Fibroblast of skin of right quadriceps (primary cell): ENCODE measurements at places on chromosomes 3 and 15.

GRCh38 chr15:88447206-88447605 lies 20.0 kb downstream of the MRPL46 start:
- DNase-seq = no peak

- DNase-seq = peak; percentile 66
Measured at GRCh38 chr3:99332718-99333117, 305.7 kb upstream of the COL8A1 start.

DNA sequence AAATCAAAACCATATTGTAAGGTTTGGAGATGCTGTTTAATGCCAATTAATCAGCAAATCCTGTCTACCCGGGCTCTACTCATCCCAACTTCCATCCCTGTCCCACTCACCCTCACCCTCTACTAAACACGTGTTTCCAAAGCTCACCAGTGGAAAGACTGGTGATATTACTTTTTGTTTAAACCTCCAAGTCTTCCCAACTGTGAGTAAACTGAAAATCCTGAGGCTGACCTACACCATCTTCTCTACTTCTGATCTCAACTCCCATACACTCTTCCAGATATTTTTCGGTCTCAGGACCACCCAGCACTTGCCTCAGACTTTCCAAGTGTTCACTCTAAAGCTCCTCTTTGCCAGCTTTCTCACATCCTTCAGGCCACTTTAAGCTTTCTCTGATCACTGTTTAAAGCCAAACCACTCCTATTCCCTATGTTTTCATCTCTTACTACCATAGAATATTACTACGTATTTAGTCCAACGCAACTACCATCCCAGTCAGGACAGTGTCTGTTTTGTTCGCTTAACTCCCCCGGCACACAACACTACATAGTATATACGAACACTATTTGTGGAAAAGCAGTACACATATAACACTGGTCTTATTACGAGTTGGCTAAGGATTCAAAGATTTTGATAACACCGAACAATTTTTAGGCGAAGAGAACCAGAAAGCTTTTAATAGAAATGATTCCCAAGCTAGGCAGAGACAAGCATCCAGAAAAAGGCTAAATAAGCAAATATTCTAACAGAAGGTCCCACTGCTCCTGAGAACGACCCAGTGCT lies 684 bp downstream of the RPL4 start:
- DNase-seq = no peak

- peak; percentile 70 for DNase-seq
Measured at GRCh38 chr3:24513463-24513862, 18.8 kb upstream of the THRB start.

GRCh38 chr3:137171834-137172603 lies 214.2 kb downstream of the IL20RB start:
- DNase-seq = no peak

- no peak for DNase-seq
Measured at GRCh38 chr15:51971032-51971374, 575 bp downstream of the LEO1 start.

GRCh38 chr3:163878396-163878795 lies 1199.9 kb downstream of the SI start:
- DNase-seq = no peak

DNA sequence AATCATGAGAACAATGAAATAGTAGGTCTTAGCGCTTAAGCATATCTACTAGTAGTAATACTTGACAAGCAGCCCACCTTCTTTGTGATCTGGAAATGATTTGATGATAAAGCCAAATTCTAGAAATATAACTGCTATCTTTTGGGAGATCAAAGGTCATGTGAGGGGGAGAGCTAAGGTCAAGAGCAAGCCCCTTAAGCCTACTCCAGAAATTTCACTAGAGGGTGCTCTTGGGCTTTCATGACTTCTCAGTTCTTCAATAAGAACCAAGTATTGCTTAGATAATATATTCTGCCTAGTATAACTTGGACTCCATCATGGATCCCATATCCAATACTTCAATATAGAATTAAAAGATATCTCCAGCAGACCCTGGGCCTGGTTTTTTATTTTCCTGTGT lies 319.6 kb downstream of the ZBTB20 start:
- peak; percentile 40 for DNase-seq

GRCh38 chr3:40780291-40780924 lies 255.6 kb downstream of the ZNF621 start:
- peak; percentile 10 for DNase-seq

DNA sequence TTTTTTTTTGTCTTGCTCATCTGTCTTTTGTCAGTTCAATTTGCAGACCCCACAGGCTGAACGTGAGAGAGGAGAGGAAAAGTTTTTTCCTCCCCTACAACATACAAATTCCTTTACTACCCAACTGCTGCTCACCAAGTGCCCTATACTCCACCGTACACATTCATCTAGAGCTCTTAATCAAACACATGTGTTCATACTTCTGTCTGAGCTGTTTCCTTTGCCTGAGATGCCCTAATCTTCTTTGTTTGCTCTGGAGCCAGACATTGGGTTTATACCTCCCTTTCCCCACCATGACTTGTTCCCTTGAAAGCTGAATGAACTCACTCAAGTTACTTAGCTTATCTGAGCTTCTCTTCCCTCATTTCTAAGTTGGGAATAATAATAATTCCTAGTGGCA lies 122.7 kb upstream of the RASGRP1 start:
- peak; percentile 85 for DNase-seq

DNA sequence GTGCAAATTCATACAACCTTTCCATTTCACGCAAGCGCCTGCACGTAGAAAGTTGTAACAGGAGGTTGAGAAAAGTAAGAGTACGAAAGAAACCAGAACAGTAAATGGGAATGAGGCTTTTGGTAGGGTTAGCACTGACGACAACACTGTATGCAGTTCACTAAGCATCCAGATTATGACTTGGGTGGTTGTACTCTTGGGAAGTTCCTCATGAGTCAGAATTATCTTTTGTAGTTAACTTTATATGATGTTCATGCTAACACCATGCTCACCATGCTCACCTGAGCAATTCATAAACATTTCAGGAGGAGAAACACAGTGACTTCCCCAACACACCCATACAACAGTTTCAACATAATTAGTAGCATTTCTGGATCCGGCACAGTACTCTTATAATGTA lies 3.0 kb upstream of the LPP start:
- DNase-seq = no peak

- DNase-seq = no peak
Measured at GRCh38 chr3:184050217-184050847, 2.5 kb upstream of the HTR3C start.

DNA sequence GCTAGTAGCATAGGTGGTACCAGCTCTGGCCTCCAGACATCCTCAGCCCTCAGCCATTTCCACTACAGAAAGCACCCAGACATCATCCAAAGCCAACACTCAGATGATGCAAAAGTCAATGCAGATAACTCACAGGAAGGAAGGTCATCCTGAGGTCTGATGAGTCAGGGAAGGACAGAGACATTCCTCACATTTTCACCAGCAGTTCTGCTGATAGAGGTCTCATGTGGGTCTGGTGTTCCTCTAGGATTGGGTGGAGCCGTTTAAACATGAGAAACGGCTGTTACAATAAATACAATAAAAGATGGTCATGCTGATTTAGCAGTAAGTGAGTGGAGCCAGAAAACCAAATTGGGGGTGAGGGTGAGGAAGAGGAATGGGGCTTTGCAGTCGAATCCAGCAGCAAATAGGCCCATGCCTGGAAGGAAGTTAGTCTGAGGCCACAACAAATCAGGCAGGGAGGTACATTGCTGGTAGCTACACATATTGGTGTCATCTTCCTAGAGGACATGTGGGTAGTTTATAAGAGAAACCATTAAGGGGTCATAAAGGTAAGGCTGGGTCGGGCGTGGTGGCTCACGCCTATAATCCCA lies 33.3 kb upstream of the FLNB start:
- peak; percentile 99 for DNase-seq

DNA sequence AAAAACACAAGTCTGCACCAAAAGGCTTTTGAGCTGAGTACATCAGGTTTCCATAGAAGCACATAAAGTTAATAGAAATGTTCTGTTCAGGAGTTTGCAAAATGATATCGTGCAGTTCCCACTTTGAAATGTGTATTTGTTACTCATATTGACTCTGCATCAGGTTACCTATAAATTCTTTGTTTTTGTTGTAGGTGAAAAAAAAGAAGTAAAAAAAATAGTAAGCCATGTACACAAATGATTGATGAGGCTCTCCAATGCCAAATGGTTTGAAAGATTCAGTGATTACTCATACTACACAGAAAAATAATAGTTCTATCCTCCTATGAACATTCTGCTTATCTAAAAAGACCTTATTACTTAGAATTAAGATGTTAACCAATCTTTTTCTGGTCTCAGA lies 287.3 kb upstream of the MME start:
- no peak for DNase-seq

DNA sequence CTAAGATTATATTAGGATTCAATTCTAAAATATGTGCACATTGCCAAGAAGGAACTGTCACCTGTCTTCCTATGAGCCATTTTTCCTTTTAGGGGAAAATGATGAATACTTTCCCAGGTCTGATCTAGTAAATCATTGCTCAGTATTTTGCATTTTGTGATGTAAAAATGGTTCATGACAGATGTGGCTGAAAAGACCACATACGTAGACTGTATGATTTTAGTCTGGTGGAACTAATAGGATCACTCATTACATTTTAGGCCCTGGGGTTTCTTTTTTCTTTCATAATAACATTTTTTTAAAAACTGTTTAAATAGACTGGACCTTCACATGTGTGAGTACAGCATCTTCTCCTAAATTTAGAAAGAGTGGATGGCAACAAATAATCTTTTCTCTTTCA lies 201.7 kb upstream of the MLF1 start:
- DNase-seq = no peak

GRCh38 chr15:94411285-94411684 lies 179.9 kb downstream of the MCTP2 start:
- DNase-seq = no peak

DNA sequence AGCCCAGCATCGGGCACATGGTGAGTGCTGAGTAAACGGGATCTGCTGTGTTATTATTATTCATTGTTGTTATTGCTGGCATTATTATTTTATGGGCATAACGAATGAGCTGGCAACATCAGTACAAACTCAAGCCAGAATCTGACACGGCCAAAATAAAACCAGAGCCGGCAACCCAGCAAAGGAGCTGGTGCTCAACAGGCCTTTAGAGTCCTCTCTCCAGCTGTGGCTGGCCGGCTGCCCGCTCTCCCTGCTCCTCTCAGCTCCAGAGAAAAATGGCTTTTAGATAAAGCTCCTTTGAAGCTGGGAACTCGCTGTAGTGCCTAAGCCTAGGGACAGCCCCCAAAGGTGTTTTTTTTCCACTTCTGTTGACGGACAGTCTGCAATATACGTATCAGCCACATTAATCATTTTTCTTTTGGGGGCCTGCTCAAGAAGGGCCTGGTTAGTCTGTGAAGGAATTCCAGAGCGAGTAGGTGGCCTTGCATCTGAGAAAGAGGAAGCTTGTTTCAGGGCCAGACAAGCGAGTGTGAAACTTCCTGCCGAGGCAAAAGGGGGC lies 193.9 kb upstream of the UBE2E1 start:
- DNase-seq = peak; percentile 72

- no peak for DNase-seq
Measured at GRCh38 chr15:88106074-88106473, 150.5 kb downstream of the NTRK3 start.

DNA sequence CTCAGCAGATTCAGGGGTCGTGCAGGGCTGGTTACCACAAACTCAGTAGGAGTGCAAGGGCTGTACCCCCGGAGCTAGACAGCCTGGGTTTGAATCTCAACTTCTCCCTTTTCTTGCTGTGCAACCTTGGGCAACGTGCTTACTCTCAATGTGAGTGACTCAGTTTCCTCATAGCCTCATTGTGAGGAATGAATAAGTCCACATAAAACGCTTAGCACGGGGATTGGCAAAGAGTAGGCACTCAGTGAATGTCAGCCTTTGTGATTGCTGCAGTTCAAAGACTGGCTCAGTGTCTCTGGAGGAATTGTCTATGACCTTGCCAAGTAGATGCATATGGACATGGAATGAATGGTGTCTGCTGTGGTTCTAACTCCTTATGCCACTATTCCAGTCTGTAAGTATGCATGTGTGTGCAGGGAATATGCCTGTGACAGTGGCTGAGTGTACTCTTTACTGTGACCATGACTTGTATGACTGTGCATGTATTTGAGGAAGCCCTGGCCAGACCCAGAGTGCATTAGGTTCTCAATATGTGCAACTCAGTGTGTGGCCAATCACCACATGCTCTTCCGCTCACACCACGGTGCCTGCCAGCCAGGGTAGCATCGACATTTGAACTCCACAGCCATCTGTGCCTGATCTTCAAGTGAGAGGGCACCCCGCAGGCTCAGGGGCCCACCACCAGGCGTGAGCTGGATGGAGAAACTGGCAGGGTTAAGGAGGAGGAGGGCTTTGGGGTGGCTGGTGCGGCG lies 900 bp upstream of the HYAL3 start:
- DNase-seq = peak; percentile 39

DNA sequence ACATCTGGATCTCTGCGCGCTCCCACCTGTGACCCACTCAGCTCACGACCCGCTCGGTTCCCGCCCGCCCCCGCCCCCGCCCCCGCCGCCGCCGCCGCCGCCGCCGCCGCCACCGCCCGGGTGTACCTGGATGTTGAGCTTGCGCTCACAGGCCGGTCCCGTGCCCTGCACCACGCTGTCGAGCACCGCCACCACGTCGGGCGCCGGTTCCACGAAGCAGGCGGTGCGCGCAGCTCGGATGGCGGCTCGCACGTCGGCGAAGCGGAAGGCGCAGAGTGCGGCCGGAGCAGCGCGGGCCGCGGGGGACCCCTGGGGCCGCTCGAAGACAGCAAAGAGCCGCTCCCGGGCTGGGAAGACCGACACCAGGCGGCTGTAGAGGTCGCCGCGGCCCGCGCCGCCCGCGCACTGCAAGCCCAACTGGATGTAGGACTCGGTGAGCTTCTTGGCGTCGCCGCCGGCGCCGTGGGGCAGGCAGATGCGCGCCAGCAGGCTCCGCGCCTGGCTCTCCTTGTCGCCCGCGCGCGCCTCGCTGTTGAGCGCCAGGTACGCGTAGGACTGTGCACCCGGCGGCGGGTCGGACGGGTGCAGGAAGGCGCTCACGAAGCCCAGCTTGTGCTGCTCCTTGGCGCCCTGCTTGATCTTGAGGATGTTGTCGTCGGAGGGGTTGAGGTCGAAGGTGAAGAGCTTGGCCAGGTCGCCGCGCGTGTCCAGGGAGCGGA lies 1.1 kb downstream of the PLXND1 start:
- DNase-seq = peak; percentile 38

DNA sequence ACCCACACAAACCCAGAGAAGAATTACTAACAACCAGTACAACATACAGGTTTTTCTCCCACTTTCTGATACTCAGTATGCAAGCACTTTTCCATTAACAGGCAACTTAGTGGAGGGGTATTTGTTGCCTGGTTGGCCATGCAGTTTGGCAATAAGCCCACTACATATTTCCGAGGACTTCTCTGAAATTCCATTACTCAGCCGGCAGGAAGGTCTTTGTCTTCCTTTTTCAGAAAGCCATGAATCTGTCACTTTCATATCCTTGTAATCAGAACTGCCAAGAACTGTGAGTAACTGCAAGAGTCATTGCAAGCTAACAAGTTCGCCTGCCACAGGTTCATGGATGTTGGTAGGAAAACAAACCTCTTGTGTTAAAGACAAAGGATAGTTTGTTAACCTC lies 422.3 kb upstream of the ROBO1 start:
- peak; percentile 97 for DNase-seq

DNA sequence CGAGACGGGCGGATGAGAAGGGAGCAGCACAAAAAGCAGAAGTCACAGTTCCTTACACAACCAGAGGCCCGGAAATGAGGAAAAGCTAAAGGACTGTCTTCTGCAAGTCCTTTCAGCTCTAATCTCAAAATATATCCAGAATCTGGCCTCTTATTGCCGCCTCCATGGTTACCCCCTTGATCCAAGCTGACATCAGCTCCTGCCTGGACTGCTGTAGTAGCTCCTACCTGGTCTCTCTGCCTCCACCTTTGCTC lies 324.0 kb upstream of the ROPN1 start:
- DNase-seq = no peak
